Myometrial cell (primary cell): ENCODE measurements at places on chromosomes 6 and 20. TPM values are rescaled to one million over a fixed set of nuclear protein-coding genes. Genes with fewer than 3 reads are reported as not detected.

The TREM2 gene
- total RNA-seq, result not detected in 2 replicates

The HAO1 gene
- total RNA-seq, result not detected in 2 replicates

The BCAS4 gene
- total RNA-seq, result 14.4 and 18.8 TPM in 2 replicates

The SAYSD1 gene
- 9.5 and 14.0 TPM in 2 replicates for total RNA-seq

The GMPR gene
- 2.0 and 4.4 TPM in 2 replicates for total RNA-seq

The E2F1 gene
- 7.4 and 7.5 TPM in 2 replicates for total RNA-seq

The OR2H2 gene
- total RNA-seq, result not detected in 2 replicates

The DEFB118 gene
- total RNA-seq, result not detected in 2 replicates

The OCSTAMP gene
- total RNA-seq, result not detected in 2 replicates

The FOXF2 gene
- not detected in 2 replicates for total RNA-seq

The MLN gene
- total RNA-seq, result not detected in 2 replicates

The CALHM4 gene
- total RNA-seq, result not detected in 2 replicates

The ASIP gene
- total RNA-seq, result not detected in 2 replicates

The ACOT13 gene
- 4.3 and 13.8 TPM in 2 replicates for total RNA-seq

The CFAP61 gene
- not detected in 2 replicates for total RNA-seq

The JPH2 gene
- total RNA-seq, result 1.4 and 2.1 TPM in 2 replicates

The MBOAT1 gene
- total RNA-seq, result 11.0 and 12.7 TPM in 2 replicates

The SAPCD1 gene
- 1.8 and 2.3 TPM in 2 replicates for total RNA-seq

The ACSS1 gene
- 5.2 and 7.1 TPM in 2 replicates for total RNA-seq

The DSN1 gene
- total RNA-seq, result 20.5 and 23.0 TPM in 2 replicates
